Activated naive CD8-positive, alpha-beta T cell treated with anti-CD3 and anti-CD28 coated beads, Interleukin-2, amount 10 ng/mL, durations not matched to agents 7 days and 5 days (primary cell): ENCODE measurements at places on chromosomes 3 and 15. TPM values are rescaled to one million over a fixed set of nuclear protein-coding genes. Genes with fewer than 3 reads are reported as not detected.

DNA sequence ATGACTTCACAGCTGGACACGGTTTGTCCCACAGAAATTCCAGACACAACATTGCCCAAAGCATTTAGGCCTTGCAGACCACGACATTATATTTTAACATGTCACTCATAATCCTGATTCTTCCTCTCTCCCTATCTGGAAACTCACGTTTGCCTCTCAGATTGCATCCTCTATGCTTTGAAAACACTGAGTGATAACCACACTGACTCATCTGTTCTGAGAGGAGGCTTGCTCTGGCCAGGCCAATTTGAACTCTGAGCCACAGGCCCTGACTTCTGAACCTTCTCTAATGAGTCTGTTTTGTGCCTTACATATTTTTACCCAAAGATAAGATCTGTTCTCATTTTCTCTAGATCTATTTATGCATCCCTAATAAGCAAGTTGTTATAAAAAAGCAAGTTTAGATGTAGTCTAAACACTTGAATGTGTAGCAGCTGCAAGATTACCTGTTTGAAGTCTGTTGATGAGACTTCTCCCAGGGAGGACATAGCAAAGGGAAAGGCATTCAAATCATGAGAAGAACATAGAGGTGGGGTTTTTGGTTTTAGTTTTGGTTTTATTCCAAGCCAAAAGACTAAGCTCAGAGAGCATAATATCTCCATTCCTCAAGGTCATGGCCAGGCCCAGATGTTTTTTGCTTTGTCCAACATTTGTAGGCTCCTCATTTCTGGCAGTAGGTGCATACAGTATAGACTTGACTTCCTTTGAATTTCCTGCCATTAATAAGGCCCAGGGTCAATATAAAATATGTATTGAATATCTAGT, 234.4 kb upstream of the LRTM1 start:
- H3K4me1 ChIP-seq = no peaks in the 10 kb centered on the region
- no peaks in the 10 kb centered on the region for H3K27me3 ChIP-seq
- no peak for DNase-seq
- H3K4me3 ChIP-seq = no peak overlapping the region

DNA sequence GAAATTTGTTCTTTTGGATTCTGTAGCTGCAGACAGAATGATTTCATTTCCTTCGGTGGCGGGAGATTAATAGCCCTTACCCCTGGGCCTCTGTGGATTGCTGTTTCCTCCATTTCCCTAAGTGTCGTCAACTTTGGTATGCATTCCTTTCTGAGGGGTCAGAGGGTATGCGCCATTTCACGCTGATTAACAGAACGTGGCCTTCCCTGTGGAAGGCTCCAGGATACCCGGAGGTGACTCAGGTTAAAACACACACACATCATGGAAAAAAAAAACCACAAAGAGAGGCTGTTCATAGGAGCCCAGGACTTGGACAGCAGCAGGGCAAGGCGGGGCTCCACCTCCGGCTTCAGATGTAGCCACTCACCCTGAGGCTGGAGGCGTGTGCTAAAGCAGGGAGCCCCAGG, 51.9 kb downstream of the EPHB1 start:
- no peak for DNase-seq
- H3K4me3 ChIP-seq = no peak overlapping the region
- no peak overlapping the region for H3K27ac ChIP-seq
- peaks cover 21% of the 10 kb centered on the region for H3K27me3 ChIP-seq

GRCh38 chr15:63514531-63514943, 10.1 kb downstream of the USP3 start:
- no peak overlapping the region for H3K4me3 ChIP-seq
- H3K36me3 ChIP-seq = peaks cover 4% of the 10 kb centered on the region
- H3K27ac ChIP-seq = no peak overlapping the region

GRCh38 chr3:45773714-45774449, 22.5 kb downstream of the SLC6A20 start:
- DNase-seq = no peak
- no peak overlapping the region for H3K4me3 ChIP-seq
- H3K36me3 ChIP-seq = no peaks in the 10 kb centered on the region
- no peak overlapping the region for H3K27ac ChIP-seq
- H3K4me1 ChIP-seq = peaks cover 16% of the 10 kb centered on the region

- H3K4me3 ChIP-seq = no peak overlapping the region
- no peak overlapping the region for H3K27ac ChIP-seq
- H3K36me3 ChIP-seq = peaks cover 43% of the 10 kb centered on the region
- H3K4me1 ChIP-seq = no peaks in the 10 kb centered on the region
These were observed 21.5 kb upstream of the C3orf62 start for GRCh38 chr3:49298511-49298910.

DNA sequence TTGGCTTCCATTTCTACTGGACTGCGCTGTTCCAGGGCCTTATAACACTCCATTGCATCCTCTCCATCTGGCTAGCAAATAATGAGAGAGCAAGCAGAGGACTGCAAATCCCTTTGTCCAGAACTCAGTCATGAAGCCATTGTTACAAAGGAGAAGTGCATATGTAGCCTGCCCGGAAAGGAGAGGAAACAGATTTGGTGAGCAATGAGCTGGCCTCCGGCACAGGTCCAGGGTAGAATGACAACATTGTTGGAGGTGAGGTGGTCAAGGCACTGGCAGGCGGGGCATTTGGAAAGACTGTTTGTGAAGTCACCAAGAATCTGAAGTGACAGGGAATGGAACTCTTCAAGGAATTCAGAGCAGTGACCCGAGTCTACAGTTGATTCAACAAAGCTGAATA, 25.0 kb upstream of the ATP1B3 start:
- no peak overlapping the region for H3K4me3 ChIP-seq
- peaks cover 10% of the 10 kb centered on the region for H3K27me3 ChIP-seq
- H3K27ac ChIP-seq = no peak overlapping the region
- peaks cover 3% of the 10 kb centered on the region for H3K4me1 ChIP-seq

DNA sequence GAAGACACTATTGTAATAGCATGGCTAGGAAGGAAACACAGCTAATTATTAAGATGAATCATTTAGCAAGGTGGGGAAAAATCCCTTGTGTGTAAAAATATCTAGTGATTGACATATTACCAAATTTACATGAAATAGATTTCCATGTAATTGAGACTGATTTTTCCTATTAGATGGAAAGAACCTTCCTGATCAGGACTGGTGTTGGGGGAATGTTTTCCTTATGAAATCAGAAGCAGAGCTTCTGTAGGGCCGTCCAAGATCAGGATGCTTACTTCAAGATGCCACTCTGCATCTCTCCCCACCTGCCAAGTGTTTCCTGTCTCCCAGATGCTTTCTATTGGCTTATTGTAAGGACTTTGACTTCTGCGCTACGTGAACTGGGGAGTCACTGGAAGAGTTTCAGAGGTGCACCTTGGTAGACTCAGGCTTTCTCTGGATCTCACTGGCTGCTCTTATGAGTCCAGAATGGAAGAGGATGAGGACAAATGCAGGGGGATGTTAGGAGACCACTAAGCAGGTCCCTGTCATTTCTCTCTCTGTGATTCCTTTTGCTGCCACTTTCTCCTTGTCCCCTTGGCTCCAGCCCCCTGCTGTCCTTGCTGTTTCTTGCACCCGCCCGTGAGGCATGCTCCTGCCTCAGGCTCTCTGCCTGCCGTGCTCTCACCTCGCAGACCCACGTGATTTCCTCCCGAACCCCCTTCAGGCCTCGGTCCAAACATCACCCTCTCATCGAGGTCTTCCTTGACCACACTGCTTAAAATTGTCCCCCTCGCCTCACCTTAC, 30.1 kb downstream of the BTD start:
- H3K36me3 ChIP-seq = no peaks in the 10 kb centered on the region
- no peaks in the 10 kb centered on the region for H3K27me3 ChIP-seq
- no peak overlapping the region for H3K4me3 ChIP-seq
- no peak for DNase-seq
- H3K4me1 ChIP-seq = peaks cover 18% of the 10 kb centered on the region

DNA sequence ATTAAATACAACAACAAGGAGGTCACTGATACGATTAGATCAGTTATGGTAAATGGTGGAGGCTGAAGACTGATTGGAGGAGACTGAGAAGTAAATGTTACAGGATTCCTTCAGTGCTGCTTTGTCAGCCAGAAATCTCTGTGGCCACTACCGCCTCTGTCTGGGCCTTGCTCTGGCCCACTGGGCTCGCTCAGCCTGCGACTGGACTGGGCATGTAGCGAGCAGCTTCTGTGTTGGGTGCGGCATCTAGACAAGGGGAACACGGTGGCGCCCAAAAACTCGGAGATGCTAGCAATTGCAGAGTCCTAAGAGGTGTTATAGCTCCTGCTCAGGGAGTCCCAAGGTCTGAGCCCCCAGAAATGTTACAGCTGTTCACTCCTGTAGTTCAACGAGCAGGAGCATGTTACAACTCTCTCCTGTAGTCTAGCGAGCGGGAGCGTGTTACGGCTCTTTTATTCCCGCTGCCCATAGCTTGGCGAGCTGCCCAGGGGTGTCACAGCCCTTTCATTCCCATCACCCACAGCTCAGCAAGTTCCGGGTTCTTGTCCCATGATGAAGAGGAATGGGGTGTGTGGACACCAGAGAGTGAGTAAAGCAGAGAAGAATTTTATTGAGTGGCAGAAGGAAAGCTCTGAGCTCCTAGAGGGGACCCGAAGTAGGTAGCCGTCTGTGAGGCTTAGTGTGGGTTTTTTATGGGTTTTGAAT, 24.7 kb downstream of the SLC15A2 start:
- no peak overlapping the region for H3K27ac ChIP-seq
- H3K4me1 ChIP-seq = no peaks in the 10 kb centered on the region
- H3K4me3 ChIP-seq = no peak overlapping the region
- H3K27me3 ChIP-seq = no peaks in the 10 kb centered on the region
- no peak for DNase-seq

- H3K27ac ChIP-seq = no peak overlapping the region
- DNase-seq = no peak
- no peaks in the 10 kb centered on the region for H3K36me3 ChIP-seq
- H3K4me3 ChIP-seq = no peak overlapping the region
- peaks cover 2% of the 10 kb centered on the region for H3K27me3 ChIP-seq
These were observed 595.1 kb upstream of the TGFBR2 start for GRCh38 chr3:30011237-30011803.

GRCh38 chr3:128504533-128504915, 11.5 kb upstream of the GATA2 start:
- no peak for DNase-seq
- H3K27me3 ChIP-seq = peaks cover 44% of the 10 kb centered on the region
- H3K4me3 ChIP-seq = no peak overlapping the region

DNA sequence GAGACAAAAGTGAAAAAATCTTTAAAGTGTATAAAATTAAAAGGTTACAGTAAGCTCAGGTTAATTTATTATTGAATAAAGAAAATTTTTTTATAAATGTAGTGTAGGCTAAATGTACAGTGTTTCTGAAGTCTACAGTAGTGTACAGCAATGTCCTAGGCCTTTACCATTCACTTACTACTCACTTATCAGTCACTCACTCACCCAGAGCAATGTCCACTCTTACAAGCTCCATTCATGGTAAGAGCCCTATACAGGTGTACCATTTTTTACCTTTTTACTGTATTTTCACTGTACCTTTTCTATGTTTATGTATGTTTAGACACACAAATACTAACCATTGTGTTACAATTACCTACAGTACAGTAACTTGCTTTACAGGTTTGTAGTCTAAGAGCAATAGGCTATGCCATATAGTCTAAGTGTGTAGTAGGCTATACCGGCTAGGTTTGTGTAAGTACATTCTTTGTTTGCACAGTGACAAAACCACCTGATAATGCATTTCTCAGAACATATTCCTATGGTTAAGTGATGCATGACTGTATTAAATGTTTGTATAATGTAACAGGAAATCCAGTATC, 38.1 kb upstream of the NECTIN3 start:
- H3K27me3 ChIP-seq = no peaks in the 10 kb centered on the region
- no peaks in the 10 kb centered on the region for H3K36me3 ChIP-seq

DNA sequence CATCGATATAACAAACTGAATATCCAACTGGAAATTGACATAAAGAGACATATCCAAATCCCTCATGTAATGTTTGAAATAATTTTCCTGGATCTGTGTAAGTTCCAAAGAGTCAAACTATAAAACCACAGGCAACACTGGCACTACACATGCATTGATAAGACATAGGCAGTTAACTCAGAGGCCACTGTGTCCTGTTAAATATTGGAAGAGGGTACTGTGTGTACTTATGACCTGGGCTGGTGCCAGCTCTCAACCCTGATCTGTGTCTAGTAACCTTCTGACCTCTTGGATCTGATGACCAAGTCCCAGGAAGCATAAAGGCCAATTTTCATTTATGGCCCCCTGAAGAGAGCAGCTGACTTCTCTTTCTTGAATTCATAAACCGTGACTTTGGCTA, 4.5 kb downstream of the NR1I2 start:
- no peaks in the 10 kb centered on the region for H3K27me3 ChIP-seq
- peaks cover 1% of the 10 kb centered on the region for H3K36me3 ChIP-seq
- H3K4me1 ChIP-seq = peaks cover 1% of the 10 kb centered on the region
- no peak for DNase-seq

DNA sequence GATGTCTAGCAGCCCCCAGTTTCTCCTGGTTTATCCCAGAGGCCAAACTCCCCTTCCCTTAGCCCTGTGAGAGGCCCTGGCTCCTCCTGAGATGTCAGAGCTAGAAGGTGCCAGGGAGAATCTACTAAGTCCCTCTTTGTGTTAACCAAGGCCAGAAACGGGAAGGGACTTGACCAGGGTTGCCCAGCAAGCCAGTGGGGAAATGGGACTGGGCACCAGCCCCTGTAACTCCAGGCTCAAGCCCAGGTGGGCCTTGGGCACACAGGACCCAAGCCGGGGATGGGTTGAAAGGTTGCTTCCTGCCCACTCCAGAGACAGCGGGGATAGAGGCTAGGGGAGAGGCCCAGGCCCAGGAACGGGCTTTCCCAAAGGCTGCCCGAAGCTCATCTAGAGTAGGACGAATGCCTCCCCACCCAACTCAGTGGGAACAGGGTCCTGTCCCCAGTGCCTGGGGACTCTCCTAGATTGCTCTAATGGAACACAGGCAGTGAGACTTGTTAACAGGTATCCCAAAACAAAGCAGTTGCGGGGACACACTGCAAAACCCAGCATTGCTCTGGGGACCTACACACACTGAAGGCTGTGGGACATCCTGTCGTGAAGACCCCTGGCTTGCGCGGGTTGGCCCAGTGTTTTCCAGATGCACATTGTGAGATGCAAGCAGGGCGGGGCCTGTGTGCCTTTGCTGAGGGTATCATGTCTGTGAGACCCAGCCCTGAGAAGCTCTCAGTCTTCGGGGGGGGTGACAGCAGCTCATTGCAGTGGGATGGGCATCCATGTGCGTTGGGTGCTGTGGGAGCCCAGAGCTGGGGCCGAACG, 12.9 kb upstream of the TXNRD3 start:
- H3K36me3 ChIP-seq = peaks cover 6% of the 10 kb centered on the region
- no peak for DNase-seq
- H3K27ac ChIP-seq = no peak overlapping the region
- H3K4me1 ChIP-seq = peaks cover 11% of the 10 kb centered on the region

GRCh38 chr3:187777331-187777941, 32.2 kb upstream of the BCL6 start:
- peaks cover 44% of the 10 kb centered on the region for H3K4me1 ChIP-seq
- H3K27me3 ChIP-seq = no peaks in the 10 kb centered on the region
- H3K27ac ChIP-seq = peak overlapping the region; percentile 91

PDIA5 gene
- total RNA-seq = 7.1 TPM

UBAP1L gene
- total RNA-seq = 6.1 TPM

CEMIP gene
- not detected for total RNA-seq

GATM gene
- 3.5 TPM for total RNA-seq

CRTAP gene
- 39.4 TPM for total RNA-seq

ECE2 gene
- total RNA-seq = not detected

CISH gene
- 400 TPM for total RNA-seq
